ENCODE measurements at places on chromosomes 6 and 20.

GRCh38 chr6:136669299-136669699 lies 119.1 kb upstream of the MAP7 start:
- DNase-seq, result no peak

- DNase-seq, result no peak
Observed at GRCh38 chr6:32234934-32235333, 11.1 kb upstream of the NOTCH4 start.

DNA sequence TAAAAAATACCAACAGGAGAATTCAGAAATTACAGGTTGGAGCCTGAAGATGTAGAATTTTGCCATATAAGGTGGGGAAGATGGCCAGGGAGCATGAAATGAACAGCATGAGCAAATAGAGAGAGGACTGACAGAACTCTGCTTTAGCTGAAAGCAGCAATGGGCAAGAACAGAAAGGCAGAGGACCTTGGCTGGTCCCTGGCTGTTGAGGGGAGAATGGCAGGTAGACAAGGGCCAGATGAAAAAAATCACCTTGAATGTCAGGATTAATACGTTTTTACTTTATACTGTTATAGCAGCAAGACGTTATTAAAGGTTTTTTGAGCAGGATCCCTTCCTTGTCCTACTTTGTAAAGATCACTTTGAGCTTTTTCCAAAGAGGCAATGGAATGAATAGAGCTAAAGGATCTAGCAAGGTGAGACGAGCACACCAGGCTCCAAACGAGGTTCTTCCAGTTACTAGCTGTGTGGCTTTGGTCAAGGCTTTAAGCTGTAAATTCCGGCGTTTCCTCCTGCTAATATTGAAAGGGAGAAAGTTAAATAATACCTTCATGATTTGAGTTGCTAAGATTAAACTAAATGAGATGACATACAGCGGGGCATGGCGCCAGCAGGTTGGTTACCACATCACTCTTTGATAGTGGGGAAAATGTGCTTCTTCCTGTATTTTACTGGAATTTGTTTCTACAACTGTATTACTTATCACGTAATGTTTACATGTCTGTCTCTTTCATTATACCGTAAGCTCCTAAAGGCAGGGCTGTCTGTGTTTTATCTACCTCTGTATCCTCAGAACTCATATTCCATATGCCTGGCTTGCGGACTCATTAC lies 776 bp downstream of the PPIL1 start:
- DNase-seq, result no peak

DNA sequence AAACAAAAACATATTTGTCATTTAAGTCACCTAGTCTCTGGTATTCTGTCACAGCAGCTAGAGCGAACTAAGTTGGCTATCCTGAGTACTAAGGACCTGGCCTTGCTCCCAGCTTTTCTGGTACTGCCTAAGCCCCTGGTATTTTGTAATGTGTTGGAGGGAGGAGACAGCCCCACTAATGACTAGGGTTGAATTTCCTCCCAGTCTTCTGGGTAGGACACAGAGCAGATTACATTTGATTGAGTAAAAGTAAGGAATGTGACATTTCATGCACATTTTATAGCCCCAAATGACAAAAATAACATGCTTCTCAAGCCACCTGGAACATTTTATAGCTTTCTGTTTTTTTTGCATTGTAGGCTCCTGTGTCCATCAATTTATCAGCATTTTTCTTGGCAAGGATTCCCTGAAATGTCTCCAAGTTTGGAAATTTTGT lies 47.9 kb upstream of the DDR1 start:
- no peak for DNase-seq

GRCh38 chr6:167499161-167499660 lies 174.3 kb downstream of the TTLL2 start:
- DNase-seq, result no peak

- DNase-seq, result no peak
Observed at GRCh38 chr6:170404036-170404435, 97.5 kb downstream of the FAM120B start.

All from 8988T (cell line).